B cell (primary cell): ENCODE measurements at places on chromosomes 13 and 19. TPM values are rescaled to one million over a fixed set of nuclear protein-coding genes. Genes with fewer than 3 reads are reported as not detected.

Gene RFPL4AL1
- total RNA-seq = not detected in 2 replicates

Gene NPAS1
- 1.1 TPM in 2 replicates for total RNA-seq

Gene KLC3
- total RNA-seq = not detected in 2 replicates

Gene LILRB4
- 0.61 and 1.1 TPM in 2 replicates for total RNA-seq
